C1 segment of cervical spinal cord (tissue), 14 donors: ENCODE measurements at places on chromosomes 3 and 15.

GRCh38 chr15:95699578-95699977, 630.9 kb upstream of the NR2F2 start:
- DNase-seq, result no peak

DNA sequence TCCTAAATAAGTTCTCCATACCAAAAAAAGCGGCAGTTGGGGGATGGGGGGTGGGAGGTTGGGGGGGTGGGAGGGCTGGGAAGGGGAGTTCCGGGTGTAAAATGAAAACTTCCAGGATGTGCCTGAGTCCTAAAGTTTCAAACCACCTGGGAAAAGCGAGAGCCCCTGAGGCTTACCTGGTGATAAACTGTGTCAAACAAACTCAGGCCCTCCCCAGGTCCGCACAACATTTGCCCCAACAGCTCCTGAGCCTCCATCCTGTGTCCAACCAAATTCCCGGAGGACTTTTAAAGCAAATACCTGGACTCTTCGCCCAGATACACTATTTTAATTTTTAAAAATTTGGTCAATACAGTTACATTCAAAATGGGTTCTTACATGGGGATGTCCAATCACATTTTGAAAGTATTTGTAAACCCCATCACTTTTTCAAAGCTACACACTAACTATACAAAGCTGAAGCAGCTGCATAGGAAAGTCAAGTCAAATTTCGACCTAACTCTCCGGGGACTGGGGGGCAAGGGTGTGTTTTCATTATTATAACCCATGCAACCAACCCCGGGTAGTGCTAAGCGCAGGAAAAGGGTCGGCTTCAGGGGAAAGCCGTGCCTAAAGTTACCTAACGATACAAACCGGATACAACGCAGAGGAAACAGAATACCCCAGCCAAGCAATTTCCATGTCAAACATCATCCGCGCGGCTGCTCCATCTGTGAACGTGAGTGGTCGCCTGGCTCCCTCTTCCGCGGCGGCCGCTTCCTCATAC, 685 bp upstream of the FOXB1 start:
- no peak for DNase-seq

DNA sequence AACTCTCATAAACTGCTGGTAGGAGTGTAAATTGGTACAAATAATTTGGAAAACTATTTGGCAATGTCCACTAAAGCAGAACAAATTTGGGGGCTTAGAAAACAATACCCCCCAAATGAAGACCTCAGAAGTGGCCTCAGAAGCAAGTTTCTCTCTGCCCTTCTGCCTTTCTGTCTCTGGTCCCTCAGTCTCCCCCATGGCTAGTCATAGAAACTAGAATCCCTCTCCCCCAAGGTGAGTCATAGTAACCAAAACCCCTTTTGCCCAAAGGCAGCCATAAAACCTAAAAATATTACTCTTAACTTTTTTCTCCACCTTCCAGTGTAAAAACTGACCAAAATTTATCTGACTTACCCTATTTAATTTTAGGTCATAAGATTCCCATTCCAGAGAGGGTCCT, 350.7 kb upstream of the LRRC3B start:
- DNase-seq, result no peak

- no peak for DNase-seq
These were observed 496.6 kb downstream of the FHIT start for GRCh38 chr3:60754617-60755016.

DNA sequence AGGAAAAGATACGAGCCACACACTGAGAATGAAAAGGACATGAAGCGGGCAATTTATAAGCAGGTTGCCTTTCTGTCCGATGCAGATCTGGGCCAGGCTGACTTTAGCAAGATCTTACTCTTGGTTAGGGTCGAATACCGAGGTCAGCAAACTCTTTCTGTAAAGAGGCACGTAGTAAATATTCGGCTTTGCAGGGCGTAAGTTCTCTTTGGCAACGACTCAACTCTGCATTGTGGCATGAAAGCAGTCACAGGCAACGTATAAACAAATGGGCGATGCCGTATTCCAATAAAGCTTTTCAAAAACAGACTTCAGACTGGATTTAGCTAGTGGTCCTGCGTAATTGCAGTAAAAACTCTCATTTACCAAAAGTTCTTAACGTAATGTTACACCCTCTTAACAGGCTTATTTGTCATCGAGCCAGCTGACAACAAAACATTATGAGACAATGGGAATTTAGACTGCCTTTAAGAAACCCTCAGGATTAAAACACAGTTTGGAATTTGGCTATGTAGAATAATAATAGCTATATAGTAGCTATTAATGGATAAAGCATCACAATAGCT, 13.1 kb upstream of the RPL35A start:
- DNase-seq, result no peak

DNA sequence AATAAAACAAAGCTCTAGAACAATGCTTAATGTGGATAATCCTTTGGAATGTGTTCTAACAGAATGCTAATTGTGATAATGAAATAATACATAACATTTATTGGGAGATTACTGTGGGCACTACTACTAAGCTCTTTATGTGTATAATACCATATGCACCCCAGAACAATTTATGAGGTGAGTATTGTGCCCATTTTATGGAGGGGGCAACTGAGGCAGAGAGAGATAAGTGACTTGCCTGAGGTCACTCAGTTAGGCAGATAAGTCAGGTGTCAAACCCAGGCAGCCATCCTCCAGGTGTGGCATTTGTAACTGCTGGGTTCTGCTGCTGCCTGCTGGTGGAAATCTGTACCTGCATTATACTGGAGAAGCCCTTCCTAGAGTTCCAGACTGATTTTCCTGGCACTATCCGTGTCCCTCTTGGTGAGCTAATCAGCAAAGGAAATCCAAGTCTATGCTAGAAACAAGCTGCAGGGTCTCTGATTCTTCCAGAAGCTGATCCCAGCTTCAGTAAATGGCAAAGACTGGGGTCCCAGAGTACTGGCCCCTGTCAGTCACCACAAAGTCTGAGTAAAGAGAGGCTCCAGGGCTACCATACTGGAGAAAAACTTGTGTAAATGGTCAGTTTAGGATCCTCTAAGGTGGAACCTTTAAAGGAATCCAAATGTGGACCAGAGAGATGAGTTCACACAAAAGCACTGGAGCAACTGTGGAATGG, 22.6 kb upstream of the RBP1 start:
- no peak for DNase-seq

DNA sequence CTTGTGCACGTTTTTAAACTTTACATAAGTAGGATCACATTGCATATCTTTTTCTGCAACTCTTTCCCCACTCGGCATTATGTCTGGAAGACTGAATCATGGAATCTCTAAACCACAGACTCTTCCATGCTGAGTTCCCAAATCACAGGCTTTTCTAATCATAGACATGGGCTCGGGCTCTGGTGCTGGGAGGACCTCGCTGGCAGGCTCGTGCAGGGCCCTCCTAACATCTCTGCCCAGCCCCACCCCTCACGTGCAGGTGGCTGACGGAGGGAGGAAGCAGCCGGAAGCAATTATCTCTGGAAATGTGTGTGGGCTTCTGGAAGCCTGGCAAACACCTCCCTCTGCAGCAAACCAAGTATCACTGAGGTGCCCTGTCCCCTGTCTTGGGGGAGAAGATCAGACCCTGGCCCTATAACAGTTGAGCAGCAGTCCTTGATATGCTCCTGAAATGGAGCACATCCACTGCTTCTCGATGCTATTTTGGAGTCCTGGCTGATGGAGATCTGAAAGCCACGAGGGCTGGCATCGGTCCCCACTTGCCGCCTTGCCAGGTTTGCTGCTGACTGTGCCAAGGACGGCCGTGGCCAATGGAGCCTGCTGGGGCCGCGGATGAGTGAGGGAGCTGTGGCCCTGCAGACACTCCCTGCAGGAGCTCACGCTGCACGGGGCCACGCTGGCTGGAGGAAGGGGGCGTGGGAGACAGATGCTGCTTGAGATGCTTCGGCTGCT, 4.4 kb upstream of the IQSEC1 start:
- DNase-seq, result peak; percentile 57

DNA sequence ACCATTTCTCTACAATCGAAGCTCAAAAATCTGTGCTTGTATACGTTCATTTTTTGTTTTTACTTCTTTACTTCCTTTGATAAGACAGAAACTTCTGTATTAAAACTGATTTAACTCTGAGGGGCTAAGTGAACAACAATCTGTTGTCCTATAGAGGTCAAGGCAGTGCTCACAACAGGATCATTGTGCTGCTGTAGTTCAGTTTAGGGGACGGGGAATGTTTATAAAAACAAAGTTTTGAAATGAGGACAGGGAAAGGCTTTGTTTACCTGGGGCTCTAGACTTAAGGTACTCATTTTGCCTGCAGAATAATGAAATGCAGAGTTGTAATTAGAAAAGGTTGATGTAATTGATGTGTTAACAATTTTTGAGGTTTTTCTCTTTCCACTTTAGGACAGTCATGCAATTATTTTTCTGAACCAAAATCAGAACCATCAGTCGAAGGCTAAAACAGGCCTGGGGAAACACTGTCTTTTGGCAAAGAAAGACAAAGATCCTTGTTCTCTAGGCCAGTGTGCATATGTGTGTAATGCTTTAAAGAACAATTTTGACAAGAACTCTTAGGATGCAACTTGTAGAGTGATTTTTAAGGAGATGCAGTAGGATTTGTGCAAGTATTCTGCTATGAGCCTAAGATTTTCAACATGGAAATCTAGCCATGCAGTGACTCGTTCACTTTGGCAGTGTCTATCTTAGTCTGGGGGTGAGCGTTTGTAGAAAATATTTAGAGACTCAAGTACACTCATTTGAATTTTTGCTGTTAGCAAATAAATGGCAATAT, 165.2 kb downstream of the PGPEP1L start:
- DNase-seq, result no peak

DNA sequence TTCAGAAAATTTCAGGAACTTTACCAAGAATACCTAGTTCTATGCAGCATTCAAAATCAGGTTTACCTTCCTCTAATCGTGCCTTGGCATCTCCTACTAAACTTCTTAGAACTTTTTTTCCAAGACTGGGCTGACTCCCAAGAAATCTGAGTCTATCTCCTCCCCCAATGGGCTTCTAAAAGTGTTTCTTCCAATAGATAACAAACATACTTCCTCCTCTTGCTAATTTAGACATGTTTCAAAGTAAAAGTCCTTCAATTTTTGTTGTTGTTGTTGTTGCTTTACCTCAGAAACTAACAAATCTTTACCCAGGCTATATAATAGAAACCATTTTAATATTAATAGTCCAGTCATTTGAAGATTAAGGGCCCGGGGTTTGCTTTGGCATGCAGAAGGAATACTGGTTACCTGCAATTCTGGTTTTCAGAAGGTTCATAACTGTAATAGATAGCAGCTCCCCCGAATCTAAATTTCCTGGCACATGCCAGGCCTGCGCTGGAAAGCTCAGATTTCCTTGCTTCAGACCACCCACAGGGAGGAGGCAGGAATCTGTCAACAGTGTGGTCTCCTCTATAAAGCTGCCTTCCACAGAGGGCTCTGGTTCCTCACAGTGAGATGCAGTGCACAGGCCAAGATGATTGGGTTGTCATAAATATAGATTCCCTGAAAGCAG, 188.7 kb downstream of the THRB start:
- DNase-seq, result no peak

DNA sequence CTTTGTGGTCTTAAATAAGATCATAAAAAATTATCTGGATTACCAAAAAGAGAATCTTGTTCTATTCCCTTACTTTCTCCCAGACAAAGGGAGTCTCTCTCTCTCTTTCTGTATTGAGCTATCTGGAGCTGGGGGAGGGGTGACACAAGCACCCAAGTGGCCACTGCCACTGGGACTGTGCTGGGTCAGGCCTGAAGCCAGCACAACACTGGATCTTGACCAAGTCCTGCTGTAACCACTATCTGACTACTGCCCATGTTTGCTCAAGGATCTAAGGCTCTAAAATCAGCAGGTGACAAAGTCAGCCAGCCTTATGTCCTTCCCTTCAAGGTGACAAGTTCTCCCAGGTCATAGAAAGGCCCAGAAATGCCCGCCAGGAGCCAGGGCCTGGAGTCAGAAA, 75.0 kb upstream of the SPATA16 start:
- DNase-seq, result no peak

DNA sequence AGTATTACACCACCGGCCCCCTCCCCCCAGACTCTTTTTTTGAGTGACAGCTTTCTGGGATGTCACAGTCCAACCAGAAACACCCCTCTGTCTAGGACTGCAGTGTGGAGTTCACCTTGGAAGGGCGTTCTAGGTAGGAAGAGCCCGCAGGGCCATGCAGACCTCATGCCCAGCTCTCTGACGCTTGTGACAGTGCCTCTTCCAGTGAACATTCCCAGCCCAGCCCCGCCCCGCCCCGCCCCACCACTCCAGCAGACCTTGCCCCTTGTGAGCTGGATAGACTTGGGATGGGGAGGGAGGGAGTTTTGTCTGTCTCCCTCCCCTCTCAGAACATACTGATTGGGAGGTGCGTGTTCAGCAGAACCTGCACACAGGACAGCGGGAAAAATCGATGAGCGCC, 63.6 kb downstream of the AAGAB start:
- DNase-seq, result no peak

- no peak for DNase-seq
These were observed 237.8 kb downstream of the FMN1 start for GRCh38 chr15:32956711-32957110.

- DNase-seq, result no peak
These were observed 43.1 kb downstream of the SAMMSON start for GRCh38 chr3:70042641-70043040.

DNA sequence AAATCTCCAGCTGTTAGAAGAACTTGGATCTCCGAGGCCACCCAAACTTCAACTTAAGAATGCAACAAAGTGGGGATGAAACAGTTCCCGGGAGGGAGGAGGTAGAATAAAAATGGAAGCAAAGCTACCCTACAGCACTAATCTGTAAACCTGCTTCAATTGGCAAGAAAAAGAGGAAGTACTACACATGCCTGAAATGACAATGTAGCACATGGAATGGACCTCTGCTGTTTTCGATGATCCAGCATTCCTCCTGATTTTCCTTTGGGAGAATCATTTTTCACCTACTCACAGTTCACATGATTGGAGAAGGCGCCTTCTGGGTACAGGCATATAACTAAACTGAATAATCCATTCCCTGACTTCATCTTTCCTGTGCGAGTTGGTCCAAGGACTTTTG, 1081.5 kb downstream of the FHIT start:
- no peak for DNase-seq

GRCh38 chr3:23275814-23276213, 72.7 kb downstream of the UBE2E2 start:
- DNase-seq, result no peak

DNA sequence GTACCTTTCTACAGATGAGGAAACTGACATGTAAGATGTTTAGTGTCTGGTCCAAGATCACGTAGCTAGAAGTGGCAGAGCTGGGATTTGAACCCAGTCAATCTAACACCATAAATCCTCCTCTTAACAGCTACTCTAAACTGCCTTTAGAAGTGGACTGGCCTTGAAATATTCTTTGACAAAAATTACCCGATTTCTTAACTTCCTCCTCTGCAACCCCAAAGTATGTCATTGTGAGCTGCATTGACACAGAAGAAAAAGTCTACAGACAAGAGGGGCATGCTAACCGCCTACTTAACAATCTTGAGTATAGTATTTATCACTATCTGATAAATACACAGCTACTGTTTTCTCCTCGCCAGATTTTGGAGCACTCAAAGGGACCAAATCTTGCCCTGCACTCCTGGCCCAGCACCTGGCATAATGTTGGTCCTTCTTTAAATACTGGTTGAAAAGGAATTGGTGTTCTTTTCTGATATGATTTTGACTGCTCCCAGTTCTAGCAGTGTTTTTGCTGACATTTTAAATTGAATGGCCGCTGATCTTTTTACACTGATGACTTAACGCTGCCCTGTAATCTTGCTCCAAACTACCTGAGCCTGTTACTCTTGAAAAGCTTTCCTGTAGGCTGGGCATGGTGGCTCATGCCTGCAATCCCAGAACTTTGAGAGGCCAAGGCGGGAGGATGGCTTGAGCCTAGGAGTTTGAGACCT, 36.9 kb downstream of the ITPR1 start:
- no peak for DNase-seq

- DNase-seq, result no peak
These were observed 72.2 kb upstream of the LMOD3 start for GRCh38 chr3:69194431-69195165.
